ENCODE measurements at places on chromosomes 1 and 21.
A peak's percentile ranks its signal among the peaks of the same experiment; 100 is the strongest.

DNA sequence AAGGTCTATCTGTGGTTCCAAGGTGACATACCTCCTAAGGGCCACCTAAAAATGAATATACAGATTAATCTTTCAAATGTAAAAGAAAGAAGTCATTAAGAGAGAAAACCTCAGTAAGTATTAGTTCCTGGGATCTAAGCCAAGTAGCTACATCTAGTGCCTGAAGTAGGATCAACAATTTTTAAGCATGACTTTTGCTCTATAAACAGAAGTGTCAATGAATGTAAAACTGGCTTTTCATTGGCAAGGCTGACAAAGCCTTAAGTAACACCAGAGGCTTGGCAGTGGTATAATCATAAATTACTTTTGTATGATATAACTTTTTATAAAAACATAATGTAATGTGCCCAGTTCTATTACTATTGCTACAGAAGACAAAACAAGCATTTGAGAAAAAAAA lies 12.2 kb upstream of the ACADM start:
- no peak for DNase-seq

DNA sequence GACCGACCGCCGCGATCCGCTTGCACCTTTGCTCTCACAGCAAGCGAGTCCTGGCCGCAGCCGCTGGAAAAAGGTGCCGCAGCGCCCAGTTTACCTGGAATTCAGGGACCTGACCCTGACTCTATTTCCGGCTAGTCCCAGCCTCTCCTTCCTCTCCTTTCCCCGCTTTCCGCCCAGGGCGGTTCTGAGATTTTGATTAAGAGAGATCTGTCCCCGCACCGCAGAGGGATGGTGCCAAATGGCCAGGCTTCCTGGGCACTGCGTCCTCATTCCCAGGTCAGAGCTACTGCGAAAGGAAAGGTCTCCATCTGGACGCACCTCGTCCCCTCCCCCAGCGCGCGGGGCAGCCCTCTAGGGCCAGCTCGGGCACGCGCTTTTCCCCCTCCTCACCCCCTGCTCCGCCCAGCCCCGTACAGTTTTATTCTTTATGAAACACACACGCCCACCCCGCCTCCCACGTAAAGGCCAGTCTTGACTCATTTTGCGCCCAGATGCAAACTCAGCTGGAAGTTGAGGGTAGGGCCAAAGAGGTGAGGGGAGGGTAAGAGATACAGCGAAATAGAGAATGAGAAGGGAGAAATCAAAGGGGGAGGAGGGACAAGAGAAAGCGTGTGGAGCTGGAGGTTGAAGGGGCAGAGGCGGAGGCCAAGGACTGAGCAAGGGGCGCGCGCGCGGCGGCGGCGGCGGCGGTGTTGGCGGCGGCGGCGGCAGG lies 411.8 kb upstream of the ESRRG start:
- no peak for DNase-seq

DNA sequence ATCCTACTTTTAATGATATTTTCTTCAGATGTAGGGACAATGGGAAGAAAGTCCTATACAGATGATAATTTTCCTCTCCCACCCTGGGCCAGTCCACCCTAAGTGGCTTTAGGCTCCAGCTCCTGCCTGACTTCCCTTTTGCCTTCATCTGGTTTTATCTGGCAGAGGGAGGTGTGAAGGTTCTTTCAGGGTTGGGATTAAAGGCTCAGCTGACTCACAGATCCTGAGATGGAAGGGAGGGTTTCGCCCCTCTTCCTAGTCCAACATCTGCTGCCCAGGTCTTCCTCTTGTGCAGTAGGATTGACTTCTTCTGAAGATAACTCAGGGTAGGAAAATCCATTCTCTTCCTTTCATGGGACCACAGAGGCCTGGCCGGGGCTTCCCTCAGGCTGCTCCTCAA lies 362.4 kb upstream of the KAZN start:
- no peak for DNase-seq

DNA sequence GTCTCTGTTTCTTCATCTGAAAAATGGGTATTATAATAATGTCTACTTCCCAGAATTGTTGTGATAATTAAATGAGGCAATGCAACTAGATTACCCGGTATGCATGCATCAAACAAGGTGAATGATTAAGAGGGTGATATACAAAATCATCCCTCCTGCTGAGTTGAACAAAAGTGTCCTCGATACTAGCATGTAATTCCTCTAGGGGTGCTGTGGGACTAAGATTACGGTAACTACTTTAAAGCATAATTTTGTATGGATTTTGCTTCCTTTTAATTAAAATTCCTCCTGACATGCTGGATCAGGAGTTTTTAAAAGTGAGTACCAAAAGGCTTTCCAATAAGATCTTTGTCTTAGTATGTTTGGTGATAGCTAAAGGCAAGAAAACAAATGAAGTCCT lies 98.7 kb upstream of the PRMT6 start:
- no peak for DNase-seq

DNA sequence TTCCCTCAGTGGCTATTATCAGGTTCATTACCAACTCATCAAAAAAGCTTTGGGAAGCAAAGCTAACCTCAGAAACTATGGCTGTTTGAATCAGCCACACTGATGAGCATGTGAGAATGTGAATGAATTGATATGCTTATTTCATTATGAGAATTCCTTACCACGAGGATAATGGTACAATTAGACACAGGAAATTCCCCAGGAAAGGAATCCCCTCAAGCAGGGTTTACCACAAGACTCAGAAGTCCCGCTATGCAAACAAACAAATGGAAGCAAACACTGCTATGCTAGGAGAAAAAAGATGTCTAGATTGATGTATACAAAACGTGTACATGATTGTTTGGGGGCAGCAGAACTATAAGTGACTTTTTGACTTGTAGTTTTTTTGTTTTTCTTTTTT lies 205.0 kb downstream of the HMCN1 start:
- DNase-seq = no peak

- DNase-seq = no peak
Observed at GRCh38 chr21:37564341-37564923, 197.9 kb downstream of the DYRK1A start.

- DNase-seq = no peak
Observed at GRCh38 chr21:34981791-34982190, 67.3 kb downstream of the RUNX1 start.

- no peak for DNase-seq
Observed at GRCh38 chr21:44441041-44441400, 14.3 kb upstream of the LRRC3 start.

GRCh38 chr1:74463333-74463988 lies 49.0 kb downstream of the LRRC53 start:
- DNase-seq = no peak

- DNase-seq = no peak
Observed at GRCh38 chr1:101111461-101111860, 85.9 kb upstream of the DPH5 start.

DNA sequence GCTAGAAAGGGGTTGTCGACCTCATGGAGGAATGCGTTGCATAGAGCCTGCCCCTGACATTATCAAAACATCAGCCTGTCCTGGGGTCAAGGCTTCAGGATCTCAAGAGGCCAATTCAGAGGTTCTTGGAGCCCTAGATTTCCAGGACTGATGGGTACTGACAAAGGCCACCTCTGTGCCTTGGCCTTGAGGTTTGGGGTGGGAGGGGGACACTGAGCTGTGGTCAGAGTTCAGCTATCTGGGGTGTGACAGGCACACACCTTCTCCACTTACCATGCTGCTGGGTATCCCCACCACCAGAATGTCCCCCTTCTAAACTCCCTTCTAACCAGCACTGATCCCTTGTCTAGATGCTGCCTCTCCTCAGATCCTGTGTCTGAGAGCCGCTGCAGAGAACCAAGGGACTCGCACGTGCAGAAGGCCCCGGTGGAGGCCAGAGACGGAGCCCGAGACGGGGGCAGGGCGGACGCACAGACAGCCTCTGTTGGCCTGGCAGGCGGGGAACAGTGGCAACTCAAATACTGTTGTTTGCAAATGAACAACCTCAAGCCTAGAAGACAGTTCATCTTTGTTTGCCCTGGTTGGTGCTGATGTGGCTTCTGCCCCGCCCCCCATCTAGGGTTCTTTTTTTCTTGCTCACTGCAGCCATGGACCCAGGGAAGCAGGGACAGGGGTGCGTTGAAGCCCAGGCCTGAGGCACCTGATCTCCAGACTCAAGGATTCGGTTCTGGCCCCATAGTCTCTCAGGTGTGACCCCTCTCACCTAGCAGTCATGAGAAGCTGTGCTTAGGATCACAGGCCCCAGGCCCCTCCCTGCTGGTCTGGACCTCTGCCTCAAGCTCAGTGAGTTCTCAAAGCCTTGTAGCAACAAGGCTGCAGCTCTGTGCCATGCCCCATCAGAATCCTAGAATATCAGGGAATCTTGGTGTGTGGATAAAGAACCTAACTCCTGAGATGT lies 28.1 kb upstream of the CSF1 start:
- DNase-seq = no peak

DNA sequence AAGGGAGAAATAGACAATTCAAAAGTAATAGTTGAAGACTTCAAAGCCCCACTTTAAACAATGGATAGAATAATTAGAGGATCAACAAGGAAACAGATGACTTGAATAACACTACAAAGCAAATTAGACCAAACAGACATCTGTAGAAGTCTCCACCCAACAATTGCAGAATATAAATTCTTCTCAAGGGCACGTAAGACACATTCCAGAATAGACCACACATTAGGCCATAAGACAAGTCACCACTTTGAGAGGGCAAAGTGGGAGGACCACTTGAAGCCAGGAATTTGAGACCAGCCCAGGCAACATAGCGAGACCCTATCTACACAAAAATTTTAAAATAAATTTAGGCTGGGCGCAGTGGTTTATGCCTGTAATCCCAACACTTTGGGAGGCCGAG lies 20.5 kb upstream of the RNF186 start:
- DNase-seq = no peak

DNA sequence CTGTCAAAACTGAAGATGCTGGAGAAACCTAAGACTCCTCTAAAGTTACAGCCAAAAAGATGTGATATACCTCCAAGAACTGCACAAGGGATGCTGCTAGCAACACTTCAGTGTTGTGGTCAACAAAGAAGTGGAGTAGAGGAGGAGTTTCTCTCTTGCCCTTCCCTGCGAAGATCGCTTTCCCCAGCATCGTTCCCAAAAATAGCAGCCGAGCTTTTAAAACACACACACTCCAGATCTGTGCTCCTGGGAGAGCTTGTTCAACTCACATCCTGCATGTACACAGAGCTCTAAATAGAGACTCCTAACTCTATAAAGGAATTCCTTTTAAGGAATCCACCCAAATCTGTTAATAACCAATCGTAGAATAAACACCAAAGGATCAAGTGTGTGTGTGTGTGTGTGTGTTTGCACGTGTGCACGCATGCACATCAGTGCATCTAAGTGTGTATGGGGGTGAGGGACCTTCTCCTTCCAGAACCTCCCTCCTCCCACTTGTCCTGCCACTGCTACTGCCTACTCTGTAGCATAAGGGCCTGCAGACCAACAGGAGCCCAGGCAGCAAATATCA lies 58.5 kb downstream of the PSMG1 start:
- peak; percentile 28 for DNase-seq

DNA sequence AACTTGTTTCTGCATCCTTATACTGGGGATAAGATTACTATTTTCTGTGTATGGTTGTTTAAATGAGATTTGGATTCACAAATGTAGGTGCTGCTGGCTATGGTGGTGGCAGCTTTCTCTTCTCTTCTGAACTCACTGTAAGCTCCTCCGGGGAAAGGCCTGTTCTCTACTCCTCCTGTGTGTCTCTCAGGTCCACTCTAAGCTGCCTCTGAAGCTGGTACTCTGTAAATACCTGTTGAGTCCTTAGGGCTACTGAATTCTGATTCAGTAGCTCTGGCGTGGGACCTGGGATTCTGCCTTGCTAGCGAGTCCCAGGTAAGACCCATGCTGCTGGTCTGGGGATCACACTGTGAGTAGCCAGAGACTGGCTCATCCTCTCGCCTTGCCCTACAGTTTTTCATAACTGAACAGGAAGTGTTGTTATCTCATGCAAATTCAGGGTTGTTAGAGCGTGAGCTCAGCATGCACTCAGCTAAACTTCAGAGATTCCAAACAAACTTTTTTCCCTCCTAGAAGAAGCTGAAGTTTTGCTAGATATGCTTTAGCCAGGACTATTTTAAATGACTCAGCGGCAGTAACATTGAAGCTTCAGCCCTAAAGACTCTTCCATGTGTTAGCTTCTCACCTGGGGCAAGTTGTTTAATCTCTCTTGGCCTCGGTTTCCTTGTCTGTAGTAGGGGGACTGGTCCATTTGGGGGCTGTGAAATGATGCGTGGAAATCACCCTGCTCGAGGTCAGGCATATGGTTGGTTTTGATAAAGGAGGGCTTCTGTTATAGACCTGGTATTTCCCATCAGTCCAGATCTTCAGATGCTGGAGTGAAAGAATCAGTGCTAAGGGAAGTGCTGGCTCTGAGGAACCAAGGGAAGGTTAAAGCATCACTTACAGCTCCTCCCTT lies 271.5 kb upstream of the TMEM51 start:
- DNase-seq = no peak

- no peak for DNase-seq
Observed at GRCh38 chr1:153506831-153507413, 28.9 kb downstream of the S100A6 start.

DNA sequence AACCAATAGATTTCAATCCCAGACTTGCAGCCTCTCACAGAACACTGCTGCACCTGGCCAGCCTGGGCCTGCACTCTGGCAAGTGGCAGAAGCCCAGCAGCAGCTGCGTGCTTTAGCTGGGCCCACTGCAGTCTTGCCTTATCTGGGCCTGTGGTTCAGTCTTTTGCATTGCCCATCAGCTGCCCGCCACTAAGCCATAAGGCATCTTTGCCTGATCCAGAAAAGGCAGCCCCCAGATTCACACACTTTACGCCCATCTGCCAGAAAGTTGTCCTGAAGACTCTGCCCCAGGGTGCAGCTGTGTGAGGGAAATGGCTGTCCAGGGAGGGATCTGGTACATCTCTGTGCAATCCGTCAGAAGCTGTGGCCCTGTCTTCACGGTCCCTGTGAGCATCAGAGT lies 217.0 kb downstream of the DNAH14 start:
- DNase-seq = no peak

- peak; percentile 66 for DNase-seq
Observed at GRCh38 chr1:182069028-182069466, 7.5 kb upstream of the ZNF648 start.

DNA sequence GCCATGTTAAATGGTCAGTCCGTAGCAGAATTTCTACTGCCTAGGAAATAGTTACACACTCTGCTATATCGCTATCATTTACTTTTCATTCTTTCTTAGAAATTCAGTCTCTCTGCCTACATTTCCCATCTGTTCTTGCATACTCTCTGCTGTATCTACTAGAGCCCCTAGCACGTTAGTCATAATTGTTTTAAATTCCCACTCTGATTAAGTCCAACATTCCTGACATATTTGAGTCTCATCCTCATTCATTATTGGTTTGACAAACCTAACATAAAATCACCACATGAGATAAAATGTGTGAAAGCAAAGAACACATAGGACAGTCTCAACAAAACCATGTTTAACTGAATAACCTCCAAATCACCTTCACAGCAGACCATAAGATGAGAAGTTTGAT lies 513.6 kb downstream of the PLPP3 start:
- no peak for DNase-seq

GRCh38 chr1:163068716-163069115 lies 445 bp upstream of the RGS4 start:
- DNase-seq = no peak

DNA sequence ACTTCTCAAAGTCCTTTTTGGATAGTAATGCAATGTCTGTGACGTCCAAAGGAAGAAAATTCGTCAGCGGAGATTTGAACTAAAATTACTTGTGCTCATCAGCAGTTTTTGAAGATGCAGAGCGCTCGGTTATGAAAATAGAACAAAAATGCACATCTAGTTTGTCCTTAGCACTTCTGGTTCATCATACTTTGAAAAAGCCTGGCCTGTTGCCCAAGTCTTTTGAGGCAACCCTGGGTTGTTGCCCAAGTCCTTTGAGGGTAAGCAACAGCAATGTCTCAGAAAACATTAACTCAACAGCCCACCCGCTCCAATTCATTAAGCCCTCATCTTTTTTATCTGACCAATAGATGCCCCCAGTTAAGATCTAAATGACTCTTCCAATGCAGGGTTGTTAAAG lies 91.9 kb downstream of the HUNK start:
- no peak for DNase-seq
